Fibroblast of gingiva (primary cell): ENCODE measurements at places on chromosomes 13 and 19.

GRCh38 chr19:47435883-47436417 is 16.6 kb upstream of the MEIS3 start:
- DNase-seq, result no peak

GRCh38 chr19:871446-872265 is 12.2 kb downstream of the CFD start:
- no peak for DNase-seq

DNA sequence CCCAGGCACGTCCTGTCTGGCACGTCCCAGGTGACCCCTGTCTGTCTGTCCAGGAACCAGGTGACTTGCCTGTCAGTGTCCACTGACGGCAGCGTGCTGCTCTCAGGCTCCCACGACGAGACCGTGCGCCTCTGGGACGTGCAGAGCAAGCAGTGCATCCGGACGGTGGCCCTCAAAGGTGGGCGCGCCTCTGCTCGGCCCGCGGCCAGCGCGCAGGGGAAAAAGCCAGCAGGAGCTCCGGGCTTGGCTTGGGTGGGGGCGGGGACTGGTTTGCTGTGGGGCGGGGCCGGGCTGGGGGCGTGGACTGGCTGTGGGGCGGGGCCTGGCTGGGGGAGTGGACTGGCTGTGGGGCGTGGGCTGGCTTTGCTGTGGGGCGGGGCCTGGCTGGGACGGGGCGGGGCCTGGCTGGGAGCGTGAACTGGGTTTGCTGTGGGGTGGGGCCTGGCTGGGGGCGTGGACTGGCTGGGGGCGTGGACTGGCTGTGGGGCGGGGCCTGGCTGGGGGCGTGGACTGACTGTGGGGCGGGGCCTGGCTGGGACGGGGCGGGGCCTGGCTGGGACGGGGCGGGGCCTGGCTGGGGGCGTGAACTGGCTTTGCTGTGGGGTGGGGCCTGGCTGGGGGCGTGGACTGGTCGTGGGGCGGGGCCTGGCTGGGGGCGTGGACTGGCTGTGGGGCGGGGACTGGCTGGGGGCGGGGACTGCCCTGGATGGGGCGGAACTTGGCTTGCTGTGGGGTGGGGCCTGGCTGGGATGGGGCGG is 7.2 kb downstream of the WDR18 start:
- DNase-seq, result peak; percentile 46

DNA sequence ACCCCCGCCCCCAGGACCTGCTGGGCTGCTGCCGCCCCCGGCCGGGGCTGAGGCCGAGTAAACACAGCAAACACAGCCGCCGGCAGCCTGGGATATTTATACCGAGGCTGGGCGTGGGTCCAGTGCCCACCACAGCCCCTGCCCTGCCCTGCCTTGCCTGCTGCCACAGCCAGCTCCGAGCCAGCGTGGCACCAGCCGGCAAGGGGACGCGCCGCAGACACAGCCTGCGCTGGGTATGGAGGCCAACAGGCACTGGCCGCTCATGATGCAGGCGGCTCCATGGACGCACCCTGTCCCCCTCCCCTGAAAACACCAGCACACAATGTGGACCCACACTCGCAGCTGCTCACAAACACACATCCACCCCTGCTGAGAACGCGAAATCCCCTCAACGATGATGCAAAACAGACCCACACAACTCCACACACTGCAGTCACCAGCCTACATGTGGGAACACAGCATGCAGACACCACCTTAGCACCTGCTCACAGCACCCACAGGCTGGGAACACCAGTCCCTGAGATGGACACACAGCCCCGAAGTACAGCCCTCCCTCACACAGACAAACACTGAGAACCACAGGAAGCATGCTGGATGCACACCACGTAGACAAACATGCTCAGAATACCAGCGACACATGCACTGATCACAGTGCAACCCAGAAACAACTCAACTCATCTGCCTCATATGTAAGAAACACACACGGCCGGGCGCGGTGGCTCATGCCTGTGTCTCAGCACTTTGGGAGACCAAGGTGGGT is 16.2 kb downstream of the CCDC97 start:
- DNase-seq, result peak; percentile 58

DNA sequence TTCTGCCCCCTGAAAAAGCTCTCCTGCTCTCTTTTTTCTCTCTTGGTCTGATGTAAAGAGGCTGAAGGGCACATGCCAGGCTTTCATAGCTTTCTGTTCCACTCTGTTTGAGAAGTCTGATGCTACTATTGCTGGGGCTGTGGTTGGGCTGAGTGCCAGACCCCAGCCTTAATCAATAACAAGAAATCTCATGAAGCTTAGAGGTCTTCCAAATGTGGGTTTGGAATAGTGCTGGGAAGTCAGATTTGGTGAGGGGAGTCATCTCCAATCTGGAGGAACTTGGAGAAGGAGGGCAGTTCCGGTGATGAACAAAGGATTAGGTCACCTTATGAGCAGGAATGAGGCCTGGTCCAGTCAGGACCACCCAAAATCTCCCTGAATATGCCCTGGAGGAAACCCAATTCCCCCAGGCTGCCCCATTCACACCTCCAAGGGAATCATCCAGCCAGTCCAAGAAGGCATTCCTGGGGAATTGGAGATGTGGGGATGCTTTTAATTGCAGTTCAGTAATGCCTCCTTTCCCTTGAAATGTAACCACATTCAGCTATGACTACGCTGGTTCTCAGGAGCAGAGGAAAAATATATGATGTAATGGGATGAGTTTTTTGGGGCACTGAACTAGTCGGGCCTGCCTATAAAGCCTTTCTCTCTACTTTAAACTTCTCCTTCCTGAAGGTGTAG is 102.0 kb downstream of the STARD13 start:
- no peak for DNase-seq

GRCh38 chr13:23433171-23434153 is at the start of gene SACS:
SACS (minus strand) TSS chr13:23433702; CDS start chr13:23411239, 22,463 bp downstream.
- DNase-seq, result peak; percentile 52
